Posterior vena cava (tissue), 2 donors: ENCODE measurements at places on chromosomes 13 and 19.
A peak's percentile ranks its signal among the peaks of the same experiment; 100 is the strongest.

DNA sequence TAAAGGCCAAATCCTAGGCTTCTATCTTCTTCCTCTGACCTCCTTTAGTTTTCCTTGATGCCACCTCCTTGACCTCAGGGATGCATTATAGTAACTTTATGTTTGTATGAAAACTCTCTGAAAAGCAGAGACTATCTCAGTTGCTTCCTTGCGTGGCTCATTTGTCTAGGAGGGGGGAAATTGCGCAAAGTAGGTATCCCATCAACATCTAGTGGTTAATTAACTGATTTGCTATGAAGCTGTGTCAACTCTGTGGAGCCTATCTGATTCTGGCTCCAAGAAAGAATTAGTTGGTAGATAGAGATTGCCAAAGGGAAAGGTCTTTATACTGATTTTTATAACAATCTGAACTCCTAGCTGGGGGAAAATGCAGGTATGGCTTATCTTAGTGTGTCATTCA, 82.1 kb upstream of the FRY start:
- DNase-seq: no peak

DNA sequence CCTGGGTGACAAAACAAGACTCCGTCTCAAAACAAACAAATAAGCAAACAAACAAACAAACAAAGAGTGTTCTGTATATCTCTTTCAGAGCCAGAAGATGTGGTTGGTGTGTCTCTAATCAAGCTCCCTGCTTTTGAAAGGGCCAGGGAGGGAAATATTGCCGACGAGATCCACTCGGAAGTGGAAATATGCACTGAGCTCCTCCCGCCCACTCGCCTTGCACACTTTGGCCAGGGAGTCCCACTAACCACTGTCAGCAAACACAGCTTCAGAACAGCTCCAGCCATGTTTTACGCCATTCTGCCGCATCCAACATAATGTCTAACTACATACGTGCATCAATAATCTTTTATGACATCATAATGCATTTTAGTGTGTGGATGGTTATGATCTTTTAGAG, 155.5 kb upstream of the VSTM2B start:
- DNase-seq: peak; percentile 56

GRCh38 chr13:64248371-64249065, 2832.9 kb upstream of the PCDH20 start:
- no peak for DNase-seq

DNA sequence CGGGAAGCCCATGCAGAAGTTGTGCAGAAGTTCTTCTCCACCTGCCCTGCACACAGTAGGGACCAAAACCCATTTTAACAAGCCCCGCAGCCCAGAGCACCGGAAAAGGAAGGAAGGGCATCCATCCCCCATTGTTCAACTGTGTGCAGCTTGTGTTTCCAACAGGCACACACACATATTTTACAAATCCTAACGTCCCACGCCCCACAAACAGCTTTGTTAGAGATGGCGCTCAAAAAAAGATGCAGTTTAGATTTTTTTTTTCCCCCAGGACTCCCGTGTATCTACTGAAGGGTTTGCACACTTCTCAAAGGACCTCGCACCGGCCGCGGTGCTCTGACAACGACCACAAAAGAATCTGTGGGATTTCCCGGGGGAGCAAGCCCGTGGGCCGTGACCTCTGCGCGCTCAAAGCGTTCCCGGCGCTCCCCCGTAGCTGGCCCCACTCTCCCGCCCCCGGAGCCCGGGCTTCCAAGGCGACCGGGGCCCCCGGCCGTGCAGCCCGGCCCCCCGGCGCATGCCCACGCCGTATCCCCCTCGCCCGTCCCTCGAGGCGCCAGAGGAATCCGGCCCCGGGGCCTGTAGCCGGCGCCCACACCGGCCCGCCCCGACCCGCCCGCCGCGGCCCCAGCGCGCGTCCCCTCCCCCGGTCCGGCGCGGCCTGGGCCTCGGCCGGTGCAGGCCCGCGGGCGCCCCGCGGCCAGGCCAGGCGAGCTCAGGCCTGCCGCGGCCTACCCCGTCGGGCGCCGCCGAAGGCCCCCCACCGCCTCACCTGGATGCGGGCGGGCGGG, 523 bp downstream of the ELAVL1 start:
- DNase-seq: no peak

GRCh38 chr13:29411481-29411880, 184.0 kb downstream of the SLC7A1 start:
- DNase-seq: no peak

DNA sequence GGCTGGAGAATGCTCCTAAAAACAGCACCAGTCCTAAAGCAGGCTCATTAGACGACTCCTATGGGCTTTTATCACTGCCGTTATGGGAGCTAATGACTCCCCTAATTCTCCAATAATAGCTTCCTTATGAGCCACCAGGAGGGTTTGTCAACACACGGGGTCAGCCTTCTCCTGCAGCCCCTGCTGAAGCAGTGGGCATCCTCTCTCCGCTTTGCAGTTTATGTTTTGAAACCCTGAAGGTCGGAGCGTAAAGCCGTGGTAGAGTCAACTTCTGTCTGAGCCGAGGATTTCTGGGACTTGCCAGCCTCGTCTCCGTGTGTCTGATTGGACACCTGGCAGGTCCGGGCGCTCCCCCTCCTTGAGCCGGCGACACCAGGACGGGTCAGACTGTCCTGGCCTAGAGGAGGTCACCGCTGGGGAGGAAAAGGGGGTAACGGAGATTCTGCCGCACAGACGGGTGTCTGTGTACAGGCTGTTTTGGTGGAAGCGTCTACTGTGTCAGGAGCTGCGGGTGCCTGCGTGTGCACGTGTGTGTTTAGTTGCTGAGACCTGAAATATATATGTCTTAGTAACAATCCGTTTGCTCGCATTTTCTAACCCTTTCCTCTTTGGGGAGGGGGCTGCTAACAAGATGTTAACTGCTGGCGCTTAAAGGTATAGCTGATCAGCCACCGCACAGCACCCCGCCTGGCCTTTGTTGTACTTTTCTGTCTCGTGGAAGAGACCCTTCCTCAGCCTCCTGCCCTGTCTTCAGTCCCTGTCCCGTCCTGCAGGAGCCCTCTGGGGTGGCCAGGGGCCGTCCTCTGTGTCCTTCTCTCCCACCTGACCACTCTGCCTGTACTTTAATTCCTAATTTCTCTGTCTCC, 1.9 kb downstream of the KDM4B start:
- no peak for DNase-seq
